ENCODE measurements at places on chromosomes 5 and 9.

- DNase-seq = no peak
Measured at GRCh38 chr9:130745829-130746228, 52.2 kb downstream of the EXOSC2 start.

DNA sequence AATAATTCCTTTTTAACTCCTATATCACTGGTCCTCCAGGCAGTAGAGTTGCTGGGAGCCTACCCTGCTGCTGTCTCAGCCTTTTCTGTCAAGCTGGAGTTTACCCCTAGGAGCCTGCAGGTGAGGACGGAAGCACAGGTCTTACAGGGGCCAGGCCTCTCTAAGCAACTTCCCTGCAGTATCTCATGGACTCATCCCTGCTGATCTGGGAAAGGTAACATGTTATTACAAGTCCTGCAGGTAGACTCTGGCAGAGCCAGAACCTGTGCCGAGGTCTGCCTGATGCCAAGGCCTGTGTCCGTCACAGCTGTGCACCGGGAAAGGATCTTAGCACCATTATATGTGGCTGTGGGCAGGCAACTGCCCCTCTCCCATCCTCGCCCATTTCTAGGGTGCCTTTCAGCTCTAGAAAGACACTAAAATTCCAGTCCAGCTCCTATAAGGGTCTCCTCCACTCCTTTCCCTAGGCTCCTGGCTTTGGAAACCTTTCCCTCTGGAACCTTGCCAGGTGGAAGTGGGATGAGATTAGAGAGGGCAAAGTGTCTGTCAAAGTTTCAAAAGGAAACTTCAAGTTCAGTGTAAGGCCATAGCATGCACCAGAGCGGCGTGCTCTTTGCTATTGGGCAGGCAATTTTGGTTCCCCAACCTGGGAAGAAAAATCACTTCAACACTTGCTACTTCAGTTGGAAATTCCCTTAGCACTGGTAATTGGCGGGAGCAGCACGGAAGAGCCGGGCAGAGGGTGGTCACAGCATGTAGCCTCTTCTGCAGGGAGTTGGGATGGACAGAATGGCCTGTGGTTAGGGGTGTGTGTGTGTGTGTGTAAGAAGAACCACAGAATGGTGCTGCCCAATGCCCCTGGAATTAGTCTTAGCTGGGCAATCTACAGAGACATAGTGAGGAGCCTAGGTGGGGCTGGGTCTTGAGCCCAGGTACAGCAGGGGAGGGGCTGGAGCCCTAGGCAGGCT is 17.5 kb downstream of the TMEM171 start:
- no peak for DNase-seq

GRCh38 chr5:24642022-24642421 is 2.8 kb downstream of the CDH10 start:
- DNase-seq = peak; percentile 38

- no peak for DNase-seq
Measured at GRCh38 chr9:128636024-128636390, 20.6 kb downstream of the DYNC2I2 start.

DNA sequence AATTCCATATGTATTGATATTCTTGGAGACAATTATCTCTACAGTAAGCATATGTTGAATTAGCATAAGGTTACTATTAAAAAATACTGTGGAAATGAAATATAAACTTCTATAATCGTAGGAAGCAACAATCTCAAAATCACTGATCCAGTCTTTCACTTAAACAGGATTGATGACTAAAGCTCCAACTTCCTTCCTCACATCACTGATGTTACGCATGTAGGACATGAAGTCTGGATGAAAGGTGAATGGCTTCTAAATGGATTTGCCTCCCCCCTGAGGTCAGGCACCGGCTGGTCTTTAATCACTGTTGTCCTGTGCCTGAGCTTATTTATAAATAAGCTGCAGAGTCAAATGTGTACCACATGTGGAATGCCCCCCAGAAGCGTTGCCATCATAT is 157.1 kb upstream of the NFIB start:
- no peak for DNase-seq

GRCh38 chr5:140546851-140547507 is 483 bp upstream of the EIF4EBP3 start:
- no peak for DNase-seq

DNA sequence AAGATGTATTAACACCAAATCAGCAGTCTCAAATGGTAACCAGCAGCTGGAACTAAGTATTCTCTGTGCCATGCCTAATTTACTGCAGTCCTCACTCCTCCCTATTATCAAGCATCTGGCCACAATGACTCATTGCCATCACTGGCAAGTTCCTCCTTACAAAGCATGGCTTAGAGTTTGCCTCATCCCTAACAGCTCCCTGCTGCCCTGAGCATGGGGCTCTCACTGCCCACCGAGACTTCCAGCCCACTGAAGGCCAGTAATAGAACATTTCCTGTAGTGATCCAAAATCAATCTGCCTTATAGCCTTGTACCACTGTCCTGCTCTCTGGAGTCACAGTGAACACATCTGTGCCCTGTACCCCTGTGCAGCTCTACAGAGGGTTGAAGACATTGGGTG is 211.9 kb upstream of the TRIM32 start:
- no peak for DNase-seq

DNA sequence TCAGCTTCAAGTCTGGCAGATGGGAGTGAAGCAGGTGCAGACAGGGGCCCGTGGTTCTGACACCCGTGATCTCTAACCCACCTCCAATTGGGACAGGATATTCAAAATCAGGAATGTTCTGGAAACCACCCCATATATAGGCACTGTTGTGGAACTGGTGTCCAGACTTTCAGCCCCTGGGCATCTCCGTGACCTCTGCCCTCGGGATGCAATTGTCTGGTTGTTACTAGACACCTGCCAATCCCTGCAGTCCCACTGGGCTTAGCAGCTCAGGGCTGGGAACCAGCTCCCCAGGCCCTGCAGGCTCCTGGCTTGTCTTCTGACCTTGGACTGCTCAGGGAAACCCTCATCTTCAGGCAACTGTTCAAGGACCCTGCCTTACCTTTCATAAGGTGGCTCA is 38.8 kb downstream of the NTNG2 start:
- DNase-seq = no peak

DNA sequence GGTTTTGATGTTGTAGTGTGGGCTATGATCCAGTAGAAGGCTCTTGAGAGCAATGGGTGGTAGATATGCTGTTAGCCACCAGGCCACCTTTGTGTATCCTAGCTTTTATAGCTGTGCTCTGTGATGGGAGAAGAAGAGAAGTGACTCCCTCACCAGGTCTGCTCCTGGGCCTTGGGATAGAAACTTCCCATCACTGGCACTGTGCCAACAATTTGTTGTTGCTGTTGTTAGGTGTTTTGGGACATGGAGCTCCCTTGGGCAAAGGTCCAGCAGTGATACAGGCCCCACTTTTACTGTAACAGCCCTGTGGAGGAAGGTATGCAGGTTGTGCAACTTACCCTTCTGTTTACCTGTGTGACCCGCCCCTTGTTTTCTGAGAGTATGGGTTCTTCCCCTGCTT is 570.9 kb upstream of the GRIN3A start:
- DNase-seq = no peak

DNA sequence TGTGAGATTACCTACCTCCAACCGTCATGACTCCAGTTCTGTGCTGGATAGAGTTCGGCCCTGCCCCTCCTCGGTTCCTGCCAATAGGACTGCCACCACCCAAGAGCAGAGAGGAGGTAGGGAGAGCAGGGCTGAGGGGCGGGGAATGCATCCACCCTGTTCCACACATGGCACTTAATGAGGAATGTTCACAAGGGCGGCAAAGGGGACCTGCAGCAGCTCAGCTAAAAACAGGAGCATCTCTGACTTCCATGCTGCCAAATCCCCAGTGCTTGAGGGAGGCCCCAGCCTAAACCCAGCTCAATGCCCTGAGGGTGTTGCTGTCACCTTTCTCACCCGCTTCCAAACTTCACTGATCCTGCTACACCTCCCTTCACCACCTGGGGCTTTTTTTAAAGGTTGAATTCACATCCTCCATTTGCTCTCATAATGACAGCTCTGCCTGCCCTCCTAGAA is 7.8 kb upstream of the DELE1 start:
- DNase-seq = no peak

DNA sequence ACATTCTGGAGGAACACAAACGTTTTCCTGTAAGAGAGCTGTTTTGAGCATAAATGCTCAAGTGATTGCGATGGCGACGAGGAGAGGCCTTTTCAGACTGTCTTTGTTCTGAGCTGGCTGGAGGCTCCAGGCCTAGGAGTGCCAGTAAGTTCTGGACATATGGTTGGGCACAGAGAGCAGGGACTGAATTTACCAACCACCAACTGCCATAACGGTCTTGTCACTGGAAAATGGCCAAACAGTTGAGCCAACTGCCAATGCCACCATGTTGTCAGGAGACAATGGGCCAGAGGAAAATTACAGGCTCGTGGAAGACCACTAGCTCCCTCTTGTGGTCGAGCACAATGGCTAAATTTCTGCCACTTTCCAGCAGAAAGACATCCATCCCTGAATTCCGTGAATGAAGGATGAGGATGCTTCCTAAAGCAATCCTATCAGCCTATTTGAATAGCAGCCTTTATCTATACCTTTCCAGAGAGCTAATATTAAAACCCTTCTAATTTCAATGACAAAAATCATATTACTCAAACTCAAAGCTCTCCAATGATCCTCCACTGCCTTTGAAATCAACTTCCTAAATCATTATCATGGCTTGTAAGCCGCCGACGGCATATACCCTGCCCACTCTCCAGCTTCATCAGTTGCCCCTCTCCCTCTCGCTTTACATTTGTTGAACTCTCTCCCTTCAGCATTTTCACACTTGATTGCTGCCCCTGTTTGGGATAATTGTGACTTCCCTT is 66.9 kb upstream of the GLIS3 start:
- DNase-seq = peak; percentile 83

DNA sequence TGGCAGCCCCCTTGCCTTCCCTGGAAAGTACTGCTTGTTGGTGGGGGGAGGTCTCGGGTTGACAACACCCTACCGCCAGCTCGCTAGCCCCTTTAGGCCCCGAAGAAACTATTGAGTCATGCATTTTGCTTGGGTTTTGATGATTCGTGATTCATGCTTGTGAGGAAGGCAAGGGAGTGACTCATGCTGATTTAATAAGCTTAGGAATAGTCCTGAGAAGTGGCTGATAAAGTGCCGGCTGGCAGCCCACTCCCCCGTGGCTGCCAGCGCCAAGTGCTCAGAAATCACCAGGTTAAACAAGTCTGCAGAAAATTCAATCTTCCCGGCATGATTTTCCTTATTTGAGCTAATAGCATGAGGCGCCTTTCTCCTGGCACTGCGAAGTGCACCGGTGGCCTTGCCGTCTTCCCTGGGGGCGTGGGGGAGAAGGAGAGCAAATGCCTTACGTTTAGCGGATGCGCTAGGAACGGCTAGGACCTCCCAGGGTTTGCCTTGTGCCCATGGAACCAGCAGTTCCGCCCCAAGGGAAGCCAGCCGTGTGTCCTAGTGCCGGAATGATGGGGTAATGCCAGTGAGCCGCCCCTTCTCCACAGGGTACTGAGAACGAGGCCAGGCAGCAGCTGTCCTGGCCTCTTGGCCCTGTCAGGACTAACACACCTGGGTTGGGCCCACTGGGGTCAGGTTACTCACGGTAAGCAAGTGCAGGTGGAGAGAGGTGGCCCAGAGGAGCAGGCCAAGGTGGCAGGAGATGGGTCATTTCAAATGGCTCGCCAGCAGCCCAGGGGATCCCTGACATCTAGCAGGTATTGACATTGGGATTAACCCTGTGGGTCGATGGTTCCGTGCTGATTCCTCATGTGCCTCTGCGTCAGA is 151.9 kb downstream of the MACROH2A1 start:
- DNase-seq = no peak

DNA sequence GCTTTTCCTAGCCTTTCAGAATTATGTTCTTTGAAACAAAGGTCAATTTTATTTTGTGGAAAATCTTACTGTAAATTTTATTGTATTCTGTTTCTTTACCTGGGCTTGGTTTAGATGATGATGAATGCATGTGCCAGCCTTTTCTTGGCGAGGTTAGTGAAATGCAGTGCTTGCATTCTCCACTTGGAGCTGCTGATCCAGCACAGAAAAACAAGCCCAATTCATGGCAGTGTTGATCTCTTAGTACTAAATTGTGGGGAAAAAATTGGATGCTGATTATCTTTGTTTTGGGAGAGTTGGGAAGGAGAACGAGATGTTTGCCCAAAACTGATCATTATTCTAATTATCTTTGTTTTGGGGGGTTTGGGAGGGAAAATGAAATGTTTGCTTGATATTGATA is 3.7 kb downstream of the HABP4 start:
- DNase-seq = peak; percentile 77

GRCh38 chr5:92242170-92242569 is 859.1 kb upstream of the ARRDC3 start:
- no peak for DNase-seq

- no peak for DNase-seq
Measured at GRCh38 chr5:142000704-142001484, 11.9 kb downstream of the GNPDA1 start.

DNA sequence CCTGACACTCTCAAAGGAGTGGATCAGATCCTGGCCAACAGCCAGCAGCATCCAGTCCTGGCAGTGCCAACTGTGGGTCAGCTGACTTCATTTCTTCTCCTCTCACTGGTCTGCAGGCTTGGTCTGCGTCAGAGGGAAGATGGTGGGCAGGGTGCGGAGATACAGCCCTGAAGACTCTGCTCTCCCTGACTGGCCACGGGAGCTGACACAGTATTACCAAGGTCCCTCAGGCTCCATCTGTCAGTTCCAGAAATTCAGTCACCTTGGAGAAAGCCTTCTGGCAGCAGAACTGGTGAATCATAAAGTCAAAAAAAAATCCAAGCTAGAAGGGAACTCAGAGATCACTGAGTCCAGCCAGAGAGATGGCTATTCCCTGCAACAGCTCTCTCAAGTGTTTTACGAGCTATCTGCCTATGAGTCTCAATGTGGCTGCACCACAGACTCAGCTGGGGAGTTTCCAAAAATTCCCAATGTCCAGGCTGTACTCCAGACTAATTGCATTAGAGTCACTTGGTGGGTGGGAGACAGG is 27.9 kb downstream of the C1QTNF2 start:
- no peak for DNase-seq

GRCh38 chr5:33105521-33105941 is 335.2 kb upstream of the TARS1 start:
- no peak for DNase-seq

- DNase-seq = no peak
Measured at GRCh38 chr5:3349704-3350565, 245.7 kb upstream of the IRX1 start.

DNA sequence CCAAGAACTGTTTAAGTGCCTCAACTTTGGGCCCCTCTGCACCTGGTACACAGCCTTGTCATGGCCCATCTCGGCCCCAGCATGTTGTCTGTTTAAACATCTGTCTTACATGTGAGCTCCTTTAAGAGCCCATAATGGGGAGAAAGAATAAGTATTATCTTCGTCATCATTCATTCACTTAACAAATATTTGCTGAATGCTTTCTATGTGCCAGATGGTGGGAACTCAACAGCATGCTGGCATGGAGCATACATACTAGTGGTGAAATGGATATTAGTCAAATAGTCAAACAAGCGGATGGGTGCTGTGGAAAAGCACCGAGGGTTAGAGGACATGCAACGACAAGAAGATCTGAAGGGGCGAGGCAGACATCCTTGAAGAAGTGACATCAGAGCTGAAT is 54.5 kb downstream of the GABBR2 start:
- no peak for DNase-seq

DNA sequence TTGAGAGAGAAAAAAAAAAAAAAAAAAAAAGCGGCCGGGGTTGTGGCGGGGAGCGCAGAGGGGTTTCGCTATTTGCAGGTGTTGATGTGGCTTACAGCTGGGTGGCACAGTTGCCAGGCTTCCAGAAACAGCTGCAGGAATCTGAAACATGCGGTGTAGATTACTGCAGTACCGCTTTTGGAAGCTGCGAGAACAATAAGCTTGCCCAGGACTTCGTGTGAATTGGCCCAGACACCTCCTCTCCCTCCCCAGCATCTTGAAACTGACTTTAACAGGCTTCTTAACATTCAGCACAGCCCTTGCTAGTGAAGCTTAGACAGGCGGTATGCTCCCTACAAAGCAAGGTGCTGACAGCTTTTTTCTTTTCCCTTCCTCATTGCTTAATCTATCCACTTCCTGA is 104.0 kb downstream of the ATP10B start:
- no peak for DNase-seq

Measured in globus pallidus (tissue), 1 donor.